ENCODE measurements at places on chromosomes 3 and 15.

GRCh38 chr15:40879609-40880008, 5.6 kb upstream of the RHOV start:
- no peak for DNase-seq

GRCh38 chr3:177426878-177427495, 229.7 kb upstream of the TBL1XR1 start:
- DNase-seq = no peak

- DNase-seq = no peak
Observed at GRCh38 chr3:194339356-194339755, 11.8 kb downstream of the CPN2 start.

DNA sequence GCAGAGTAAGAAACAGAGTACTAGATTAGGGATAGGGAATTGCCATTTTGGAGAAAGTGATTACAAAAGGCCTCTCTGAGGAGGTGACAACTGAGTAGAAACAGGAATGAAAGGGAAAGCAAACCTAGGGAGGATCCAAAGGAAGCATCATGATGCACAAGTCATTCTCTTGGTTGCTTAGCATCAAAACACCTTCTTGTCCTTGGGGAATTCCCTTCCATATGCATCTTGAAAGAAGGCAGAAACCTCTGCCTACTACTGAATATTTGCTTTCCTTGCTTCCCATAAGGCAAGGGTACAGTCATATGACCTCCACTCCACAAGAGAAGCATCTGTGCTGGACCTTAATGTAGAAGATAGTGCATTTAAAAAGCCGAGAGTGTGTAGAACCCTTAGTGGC, 24.1 kb downstream of the GABPB1 start:
- DNase-seq = no peak

GRCh38 chr3:191557322-191557721, 96.4 kb downstream of the PYDC2 start:
- DNase-seq = no peak

GRCh38 chr3:38548154-38548931, 52.2 kb downstream of the EXOG start:
- DNase-seq = no peak

GRCh38 chr3:10869460-10869859, 53.4 kb downstream of the SLC6A11 start:
- DNase-seq = peak; percentile 68

GRCh38 chr3:189361103-189361835, 189.5 kb downstream of the TPRG1 start:
- DNase-seq = no peak

DNA sequence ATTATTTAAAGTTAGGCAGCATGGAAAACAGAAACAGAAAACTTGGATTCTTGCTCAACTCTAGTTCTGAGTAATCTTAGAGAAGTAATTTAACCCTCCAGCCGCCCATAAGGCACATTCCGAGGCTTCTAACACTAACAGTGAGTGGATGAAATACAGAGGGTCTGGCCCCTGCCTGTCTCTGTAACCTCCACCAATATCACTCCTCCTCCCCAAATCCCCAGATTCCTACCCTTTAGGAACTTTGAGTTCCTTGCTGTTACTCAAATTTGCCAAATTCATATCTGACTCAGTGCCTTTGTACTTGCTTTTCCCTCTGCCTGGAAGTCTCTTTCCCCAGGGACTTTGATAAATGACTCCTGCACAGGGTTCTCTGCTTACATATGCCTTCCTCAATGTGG, 112.5 kb upstream of the TGFBR2 start:
- peak; percentile 34 for DNase-seq

GRCh38 chr3:69462022-69462825, 76.3 kb upstream of the FRMD4B start:
- peak; percentile 94 for DNase-seq

- DNase-seq = no peak
Observed at GRCh38 chr3:33218446-33219174, at the start of gene SUSD5. Gene SUSD5, minus strand, starts transcription at chr3:33218810. Its CDS starts 13 bp downstream, at chr3:33218797.

DNA sequence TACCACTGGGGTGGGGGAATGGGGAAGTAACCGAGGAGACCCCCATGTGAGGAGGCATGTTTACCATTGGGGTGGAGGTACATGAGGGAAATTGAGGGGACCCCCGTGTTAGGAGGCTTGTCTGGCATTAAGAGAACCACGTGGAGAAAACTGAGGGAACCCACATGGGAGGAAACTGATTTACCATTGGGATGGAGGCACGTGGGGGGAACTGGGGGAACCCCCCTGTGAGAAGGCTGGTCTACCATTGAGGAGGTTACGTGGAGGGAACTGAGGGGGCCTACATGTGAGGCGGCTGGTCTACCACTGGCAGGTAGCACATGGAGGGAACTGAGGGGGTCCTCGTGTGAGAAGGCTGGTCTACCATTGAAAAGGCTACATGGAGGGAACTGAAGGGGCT, 159.4 kb downstream of the FBLN2 start:
- no peak for DNase-seq

- DNase-seq = no peak
Observed at GRCh38 chr15:71349736-71350526, 234.7 kb downstream of the THSD4 start.

- DNase-seq = peak; percentile 99
Observed at GRCh38 chr15:71043373-71043772, 71.9 kb upstream of the THSD4 start.

DNA sequence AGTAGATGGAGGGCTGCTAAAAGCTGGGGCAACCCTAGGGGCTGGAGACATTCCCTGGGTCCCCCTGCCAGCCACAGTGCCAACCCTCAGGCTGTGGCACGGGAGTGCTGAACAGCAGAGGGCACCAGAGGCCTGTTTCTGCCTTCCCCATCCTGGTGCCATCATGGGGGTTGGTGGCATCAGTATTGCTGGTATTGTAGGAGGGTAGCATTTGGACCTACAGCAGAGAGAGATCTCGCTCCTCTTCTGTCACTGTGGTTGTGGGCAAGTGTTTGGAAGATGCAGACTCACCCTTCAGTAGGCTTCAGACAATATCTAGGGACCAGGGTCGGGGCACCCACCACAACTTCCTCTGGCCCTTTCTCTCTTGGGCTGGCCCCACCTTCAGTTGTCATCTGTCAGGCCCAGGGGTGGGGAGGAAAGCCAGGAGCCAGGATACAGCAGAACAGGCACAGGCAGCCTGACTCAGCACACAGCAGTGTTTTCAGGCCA, 123.5 kb downstream of the RPLP1 start:
- DNase-seq = peak; percentile 33

DNA sequence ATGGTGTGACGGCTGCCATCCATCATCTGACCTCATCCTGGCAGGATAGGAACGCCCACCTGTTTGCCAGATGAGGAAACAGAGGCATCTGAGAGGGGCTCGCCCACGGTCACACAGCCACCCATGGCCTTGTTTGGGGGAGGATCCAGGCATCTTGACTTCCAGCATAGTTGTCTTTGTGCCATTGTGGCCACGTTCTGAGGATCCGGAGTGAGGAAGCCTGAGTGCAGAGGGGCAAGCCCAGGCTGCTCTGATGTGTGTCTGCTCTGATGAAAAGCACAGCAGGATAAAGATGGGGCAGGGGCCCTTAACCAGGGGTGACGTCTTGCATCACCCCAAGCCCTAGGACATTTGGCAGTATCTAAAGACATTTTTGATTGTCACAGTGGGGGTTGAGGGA, 58.7 kb downstream of the FGD5 start:
- DNase-seq = no peak

DNA sequence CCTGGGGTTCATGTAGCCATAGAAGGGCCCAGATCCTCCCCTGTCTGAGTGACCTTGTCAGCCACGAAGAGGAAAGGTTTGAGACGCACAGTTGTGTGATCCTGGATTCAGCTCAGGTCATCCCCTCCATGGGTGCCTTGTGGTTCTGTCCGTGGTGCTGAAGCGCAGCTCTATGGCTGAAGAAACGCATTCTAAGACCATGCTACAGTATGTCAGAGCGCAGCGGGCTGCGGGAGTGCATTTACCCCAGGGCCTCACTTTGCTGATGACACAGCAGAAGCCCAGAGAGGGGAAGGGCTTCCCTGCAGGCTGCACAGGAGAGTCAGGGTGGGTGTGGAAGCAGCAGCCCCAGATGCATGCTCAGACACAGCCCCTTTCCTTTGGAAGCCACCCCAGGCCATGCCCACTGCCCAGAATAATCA, 68.8 kb upstream of the IQSEC1 start:
- DNase-seq = peak; percentile 27

DNA sequence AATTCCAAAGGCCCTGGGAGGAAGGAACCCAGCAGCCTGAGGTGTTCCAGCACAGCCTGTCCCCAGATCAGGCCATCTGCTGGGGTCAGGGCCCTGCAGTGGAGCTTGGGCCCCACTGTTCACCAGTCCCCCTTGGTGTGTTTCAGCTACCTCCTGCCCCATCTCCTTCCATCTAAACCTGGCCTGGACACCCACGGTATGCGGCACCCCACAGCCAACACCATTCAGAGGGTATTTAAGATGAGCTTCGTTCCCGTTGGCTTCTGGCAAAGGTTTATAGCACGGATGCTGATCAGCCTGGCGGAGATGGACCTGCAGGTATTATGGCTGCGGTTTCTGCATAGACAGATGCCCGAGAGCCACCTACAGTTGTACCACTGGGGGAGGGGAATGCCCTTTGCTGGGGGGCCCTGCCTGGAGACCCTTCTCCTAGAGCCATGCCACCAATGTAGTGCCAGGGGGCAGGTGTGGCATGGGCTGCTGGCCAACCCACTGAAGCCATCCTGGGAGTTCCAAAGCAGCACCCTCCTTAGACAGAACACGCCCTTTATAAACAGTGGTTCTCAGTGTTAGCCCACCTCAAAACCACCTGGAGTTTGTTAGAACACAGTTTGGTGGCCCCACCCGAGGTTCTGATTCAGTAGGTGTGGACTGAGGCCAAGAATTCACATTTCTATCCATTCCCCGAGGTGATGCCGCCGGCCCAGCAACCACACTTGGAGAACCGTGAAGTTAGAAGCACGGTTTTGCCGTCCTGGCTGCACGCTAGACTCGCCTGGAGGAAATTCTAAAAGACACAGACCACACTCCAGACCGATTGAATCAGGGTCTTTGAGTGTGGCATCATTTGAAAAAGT, 126.9 kb downstream of the LRRK1 start:
- no peak for DNase-seq

- no peak for DNase-seq
Observed at GRCh38 chr3:132522353-132522752, 74.7 kb upstream of the ACKR4 start.

GRCh38 chr3:156547637-156548036, 7.3 kb downstream of the SSR3 start:
- peak; percentile 58 for DNase-seq

DNA sequence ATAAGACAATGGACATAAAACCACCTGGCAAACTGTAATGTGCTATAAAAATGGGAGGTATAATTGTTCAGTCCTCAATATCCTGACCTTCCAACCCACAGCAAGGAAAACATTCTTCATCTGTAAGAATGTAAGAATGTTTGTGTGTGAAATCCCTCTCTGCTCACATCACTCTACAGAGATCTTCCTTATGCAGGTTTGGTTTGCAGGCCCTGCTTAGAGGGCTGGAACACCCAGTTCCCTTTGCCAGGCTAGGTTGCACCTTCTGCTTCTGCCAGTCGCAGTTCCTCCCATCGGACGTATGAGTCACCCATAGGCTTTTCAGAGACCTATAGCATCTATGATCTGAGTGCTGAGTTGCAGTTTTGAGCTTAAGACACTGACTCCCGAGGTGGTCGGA, 24.1 kb upstream of the MINAR1 start:
- peak; percentile 13 for DNase-seq

- peak; percentile 47 for DNase-seq
Observed at GRCh38 chr3:196569003-196569516, 600 bp downstream of the FBXO45 start.

DNA sequence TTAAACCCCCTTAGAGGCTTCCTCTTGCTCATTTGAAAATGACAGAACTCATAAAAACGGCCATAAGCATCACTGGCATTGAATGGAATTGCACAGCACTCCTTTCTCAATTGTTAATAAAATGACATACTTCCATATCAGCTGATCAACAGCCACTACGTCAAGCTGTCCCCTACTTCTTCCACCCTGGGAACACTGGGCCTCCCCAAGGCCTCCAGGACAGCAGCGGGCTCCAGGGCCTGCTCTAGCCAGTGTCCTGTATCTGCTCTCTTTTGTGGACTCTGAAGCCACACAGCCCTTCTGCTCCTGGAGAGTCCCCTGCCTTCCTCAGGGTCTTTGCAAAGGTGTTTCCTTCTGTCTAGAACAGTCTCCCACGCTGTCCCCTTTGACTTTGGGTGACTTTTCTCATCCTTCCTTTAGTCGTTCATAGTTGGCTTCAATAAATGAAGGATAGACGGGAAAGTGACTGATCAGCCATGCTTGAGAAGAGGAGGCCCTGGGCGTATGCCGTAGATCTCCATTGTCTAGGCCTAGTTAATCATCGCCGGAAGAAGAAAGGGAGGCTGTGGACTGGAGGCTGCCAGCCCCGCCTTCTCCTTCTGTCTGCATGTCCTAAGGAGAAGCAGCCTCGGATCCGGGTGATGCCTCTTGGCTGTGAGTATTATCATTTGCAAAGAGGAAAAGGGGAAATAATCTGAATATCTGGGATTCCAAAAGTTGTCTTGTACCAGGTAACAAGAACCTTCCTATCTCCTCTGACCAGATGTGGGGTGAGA, 4.7 kb upstream of the THSD4 start:
- DNase-seq = no peak

DNA sequence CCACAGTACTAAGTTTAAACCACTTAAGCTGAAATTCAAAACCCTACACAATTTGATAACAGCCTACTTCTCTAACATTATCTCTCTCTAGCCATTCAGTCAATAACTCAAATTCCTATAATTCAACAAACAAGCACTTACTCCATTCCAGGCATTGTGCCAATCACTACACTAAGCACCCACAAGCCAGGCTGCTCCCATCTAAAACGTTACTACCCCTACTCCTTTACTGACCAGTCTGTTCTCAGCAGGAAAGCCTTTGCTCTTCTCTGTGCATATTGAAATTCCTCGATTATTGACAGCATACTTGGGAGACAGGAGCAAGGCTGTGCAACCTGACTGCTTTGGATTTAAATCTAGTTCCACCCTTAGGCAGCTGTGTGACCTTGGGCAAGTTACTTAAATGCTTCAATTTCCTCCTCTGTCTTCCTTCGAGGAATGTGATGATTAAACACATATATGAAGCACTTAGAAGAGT, 177.2 kb upstream of the THBS1 start:
- peak; percentile 70 for DNase-seq

DNA sequence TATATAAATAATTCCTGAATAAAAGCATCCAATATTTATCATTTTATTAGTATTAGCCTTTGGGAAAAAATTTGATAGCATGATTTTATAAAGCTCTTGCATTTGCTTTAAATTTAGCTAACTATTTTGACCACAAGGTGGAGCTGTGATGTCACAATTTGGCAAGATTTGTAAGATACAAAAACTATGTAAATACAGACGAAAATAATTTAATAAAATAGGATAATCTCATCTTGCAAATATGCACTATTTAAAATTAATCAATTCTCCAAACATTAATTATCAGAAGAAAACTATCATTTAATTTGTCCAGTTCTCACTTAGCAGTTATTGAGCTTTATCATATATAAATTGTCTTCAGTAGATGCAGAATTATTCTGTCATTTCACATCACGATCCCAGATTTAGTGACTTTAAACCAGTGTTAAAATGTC, 95.4 kb downstream of the PLOD2 start:
- DNase-seq = peak; percentile 62
